ENCODE measurements at places on chromosomes 2 and 18.

DNA sequence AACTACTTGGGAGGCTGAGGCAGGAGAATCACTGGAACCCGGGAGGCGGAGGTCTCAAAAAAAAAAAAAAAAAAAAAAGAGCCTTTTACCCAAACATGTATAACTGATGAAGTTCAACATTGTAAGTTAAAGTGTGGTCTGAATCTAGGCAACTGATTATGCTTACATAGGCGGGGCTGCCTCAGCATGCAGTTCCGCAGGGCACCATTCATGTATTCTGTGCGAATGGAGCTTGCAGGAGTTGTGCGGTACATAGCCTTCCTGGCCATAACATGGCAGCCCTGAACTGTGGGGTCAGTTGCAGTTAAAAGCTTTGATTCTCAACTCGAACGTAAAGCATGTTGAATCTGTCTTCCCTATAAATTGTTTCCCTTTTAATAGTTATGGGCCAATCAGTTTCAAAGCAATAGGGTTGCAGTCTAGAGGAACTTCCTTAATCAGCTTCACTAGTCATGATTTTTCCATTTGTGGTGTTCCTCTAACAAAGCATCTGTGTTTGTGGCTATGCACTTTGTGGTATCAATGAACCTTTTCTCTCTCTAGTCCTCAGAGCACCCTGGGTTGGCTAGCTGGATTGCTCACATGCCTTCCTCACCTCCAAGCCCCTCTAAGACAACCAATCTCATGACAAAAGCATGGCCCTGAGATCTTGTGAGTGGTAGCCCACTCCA lies 30.6 kb upstream of the CEP68 start:
- no peak for DNase-seq

DNA sequence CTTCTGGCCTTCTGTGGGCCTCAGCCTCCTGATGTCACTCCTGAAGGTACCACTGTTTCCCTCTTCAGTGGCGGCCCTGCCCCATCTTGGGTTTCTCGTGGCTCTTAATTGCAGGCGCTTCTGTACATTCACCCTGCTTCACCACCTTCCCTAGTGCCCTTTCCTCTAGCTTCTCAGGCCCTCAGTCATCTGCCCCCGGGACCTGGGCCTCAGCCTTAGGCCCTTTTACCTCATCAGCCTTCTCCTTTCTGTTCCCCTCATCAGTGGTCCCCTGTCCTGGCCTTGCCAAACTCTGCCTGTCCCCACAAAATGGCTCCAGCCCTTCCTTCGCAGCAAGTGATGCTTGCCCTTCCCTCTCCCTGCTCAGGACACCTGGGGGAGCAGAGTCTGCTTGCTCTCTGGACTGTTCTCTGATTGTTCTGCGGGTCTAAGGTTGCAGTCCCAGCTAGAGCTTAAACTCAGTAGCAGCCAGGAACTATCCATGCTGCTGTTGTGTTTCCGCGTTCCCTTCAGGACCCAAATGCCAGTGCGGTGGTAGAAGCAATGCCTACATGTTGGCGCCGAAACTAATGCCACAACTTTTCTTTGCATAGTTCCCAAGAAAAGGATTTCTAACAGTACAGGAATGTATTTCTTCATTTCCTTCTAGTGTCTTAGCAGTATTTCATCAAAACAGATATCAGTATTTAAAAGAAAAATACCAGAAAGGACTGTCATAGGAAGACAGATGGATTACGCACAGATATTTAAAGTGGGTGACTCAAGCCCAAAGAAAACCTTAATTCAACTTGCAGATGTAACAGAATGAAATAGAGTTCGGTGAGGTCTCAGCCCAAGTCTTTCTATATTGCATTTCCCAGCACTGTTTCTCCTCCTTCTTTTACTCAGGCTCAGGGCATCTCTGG lies 7.5 kb downstream of the ASB1 start:
- DNase-seq: no peak

- DNase-seq: no peak
Observed at GRCh38 chr18:26074246-26074645, 16.2 kb downstream of the SS18 start.

DNA sequence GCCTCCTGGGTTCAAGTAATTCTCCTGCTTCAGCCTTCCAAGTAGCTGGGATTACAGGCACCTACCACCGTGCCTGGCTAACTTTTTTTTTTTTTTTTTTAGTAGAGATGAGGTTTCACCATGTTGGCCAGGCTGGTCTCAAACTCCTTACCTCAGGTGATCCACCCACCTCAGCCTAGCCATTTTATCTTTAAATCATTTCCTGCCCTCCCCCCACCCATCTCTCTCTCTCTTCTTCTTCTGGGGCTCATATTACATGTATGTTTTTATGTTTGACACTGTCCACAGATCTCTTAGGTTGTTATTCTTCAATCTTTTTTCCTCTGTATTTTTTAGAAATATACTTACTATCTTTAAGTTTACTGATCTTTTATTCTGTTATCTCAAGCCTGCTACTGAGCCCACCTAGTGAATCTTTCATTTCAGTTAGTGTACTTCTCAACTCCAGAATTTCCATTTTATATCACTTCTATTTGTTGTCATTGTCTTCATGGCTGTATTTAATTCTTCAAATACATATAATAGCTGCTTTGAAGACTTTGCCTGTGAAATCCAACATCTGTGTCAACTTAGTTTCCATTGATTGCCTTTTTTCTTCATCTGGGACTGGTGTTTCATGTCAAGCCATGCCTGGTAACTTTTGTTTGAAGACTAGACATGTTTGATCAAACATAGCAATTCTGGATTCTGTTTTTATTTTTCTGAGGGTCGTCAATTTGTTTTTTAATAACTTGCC lies 16.2 kb downstream of the PLB1 start:
- DNase-seq: no peak

DNA sequence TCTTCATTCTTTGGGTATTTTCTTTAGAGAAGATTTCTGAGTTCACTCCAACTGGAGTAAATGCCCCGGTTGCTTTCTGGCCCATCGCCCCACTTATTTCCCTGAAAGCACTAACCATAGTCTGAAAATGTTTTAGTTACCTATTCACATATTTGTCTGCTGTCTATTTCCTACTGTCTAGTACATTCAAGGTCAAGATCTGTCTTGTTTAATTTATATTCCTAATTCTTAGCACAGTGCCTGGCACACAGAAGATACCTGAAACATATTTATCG lies 134.4 kb upstream of the KLHL14 start:
- DNase-seq: no peak

GRCh38 chr2:211802666-211803065 lies 735.9 kb downstream of the ERBB4 start:
- no peak for DNase-seq

DNA sequence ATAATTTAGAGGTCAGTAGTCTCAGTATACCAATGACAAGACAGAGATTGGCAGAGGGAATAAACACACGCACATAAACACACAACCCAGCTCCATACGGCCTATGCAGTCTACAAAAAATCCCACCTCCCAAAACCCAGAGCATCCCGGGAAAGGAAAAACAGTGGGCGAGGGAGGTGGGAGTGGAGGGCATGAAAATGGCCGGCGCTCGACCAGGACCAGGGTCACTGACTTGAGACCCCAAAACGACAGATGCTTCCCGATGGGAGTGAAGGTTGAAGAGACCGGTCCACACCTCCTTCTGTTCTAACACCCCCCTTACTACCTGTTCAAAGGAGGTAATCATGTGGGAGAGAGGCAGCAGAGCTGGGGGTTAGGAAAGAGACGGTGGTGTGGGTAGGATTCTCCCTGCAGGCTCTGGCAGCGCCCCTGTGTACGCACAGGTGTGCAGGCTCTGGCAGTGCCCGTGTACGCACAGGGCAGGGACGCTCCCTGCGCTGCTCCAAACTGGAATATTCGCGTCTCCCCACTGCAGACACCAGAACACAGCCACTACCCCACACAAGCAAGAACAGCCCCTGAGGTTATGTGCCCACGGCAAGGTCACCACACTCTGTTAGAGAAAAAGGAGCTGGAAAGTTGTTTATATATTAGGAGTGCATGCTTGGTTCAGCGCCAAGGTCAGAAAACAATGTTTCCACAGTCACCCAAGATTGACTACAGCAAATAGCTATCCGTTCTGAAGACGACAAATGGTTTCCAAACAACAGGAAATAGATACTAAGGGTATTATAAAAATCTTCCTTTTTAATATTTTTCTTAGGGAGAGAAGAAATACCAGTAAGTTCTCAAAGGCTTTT lies 67.9 kb downstream of the EIPR1 start:
- no peak for DNase-seq

DNA sequence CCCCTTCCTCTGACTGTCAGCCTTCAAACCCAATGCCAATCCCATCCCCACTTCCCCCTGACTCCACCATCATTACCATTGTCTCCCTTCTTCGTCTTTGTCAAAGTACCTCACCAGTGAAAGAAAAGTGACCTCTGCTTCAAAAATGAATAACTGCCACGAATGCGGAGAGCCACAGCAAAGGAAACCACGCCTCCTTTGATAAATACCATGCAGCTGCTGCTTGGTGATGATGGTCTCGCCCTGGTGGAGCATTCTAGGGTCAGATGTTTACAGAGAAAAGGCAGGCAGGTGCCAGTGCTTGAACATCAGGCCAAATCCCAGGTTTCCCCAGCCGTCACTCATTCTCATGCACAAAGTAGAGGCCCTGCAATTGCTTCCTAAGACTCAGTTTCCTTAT lies 162.2 kb downstream of the BCL11A start:
- DNase-seq: no peak

GRCh38 chr2:141423124-141423523 lies 707.7 kb downstream of the LRP1B start:
- DNase-seq: no peak

DNA sequence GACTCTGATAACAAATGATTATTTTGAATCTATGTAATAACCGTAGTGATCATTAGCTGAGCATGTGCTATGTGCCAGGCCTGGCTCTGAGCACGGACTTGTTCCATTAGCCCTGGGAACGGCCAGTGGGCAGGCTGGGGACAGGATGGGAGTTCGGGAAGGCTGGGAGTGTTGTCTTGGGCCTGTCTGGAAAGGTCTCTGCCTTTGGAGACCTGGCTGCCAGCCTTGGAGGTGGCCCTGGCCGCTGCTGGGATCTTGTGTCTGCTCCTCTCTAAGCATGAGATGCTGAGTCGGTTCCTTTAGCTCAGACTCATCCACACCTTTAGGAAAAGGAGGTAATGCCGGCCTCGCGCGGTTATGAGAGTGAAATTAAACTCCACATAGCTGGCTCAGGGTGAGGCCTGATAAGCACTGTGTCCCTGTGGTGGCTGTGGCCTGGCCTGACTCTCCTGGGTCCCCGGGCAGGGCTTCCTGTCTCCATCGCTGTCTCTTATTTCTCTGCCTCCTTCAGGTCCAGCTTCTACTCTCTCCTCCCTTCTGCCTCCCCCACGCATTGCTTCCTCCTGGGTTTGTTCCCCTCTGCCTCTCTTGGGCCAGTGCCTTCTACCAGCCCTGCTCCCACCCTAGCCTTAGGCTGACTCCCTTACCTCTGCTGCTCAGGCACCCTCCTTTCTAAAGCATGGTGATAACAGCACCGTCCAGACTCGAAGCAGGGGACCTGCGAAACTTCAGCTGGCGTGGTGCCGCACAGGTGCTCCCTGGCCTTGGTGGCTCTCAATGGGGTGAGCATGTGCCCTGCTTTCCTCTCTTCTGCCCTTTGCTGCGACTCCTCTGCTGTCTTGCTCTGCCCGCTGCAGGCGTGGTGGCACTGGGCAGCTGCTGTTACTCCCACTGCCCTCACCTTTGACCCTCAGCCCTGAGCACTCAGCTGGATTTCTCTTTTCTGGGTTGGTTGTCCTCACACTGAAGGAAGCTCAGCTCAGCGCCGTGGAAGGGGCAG lies 41.8 kb downstream of the NCK2 start:
- DNase-seq: no peak

DNA sequence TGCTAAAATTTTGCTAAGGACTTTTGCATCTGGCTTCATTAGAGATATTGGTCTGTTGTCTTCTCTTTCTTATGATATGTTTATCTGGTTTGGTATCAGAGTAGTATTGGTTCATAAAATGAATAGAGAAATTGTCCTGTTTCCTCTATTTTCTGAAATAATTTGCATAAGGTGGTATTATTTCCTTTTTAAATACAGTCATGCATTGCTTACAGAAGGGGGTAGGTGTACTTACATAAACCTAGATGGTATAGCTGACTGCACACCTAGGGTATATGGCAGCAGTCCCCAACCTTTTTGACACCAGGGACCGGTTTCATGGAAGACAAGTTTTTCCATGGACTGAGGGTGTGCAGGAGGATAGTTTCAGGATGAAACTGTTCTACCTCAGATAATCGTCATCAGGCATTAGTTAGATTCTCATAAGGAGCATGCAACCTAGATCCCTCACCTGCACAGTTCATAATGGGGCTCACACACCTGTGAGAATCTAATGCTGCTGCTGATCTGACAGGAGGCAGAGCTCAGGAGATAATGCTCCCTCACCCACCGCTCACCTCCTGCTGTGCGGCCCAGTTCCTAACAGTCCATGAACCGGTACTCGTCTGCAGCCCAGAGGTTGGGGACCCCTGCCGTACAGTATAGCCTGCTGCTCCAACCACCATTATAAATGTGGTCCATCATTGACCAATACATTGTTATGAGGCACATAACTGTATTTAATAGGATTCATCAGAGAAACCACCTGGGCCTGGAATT lies 189.2 kb downstream of the FAM210A start:
- no peak for DNase-seq

- DNase-seq: no peak
Observed at GRCh38 chr18:68104036-68104435, 587.5 kb upstream of the DSEL start.

GRCh38 chr2:86033751-86034692 lies 71.7 kb downstream of the POLR1A start:
- DNase-seq: no peak

DNA sequence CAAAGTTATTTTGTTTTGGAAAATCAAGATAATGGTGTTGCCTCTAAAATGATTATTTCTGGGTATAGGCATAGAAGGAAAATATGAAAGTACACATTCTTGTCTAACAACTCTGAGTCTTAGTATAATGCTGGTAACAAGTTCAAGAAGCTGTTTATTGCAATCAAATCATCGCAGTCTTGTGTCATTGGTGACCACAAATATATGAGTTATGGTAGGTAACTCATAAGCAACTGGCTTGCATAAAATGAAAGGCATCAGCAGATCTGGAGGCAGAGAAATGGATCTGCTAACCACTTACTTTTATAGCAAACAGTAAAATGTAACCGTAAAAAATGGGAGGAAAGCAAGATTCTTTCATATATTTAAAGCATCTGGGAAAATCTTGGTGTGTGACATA lies 156.2 kb upstream of the TCF4 start:
- no peak for DNase-seq

GRCh38 chr2:220188031-220188430 lies 560.6 kb downstream of the SLC4A3 start:
- DNase-seq: no peak

DNA sequence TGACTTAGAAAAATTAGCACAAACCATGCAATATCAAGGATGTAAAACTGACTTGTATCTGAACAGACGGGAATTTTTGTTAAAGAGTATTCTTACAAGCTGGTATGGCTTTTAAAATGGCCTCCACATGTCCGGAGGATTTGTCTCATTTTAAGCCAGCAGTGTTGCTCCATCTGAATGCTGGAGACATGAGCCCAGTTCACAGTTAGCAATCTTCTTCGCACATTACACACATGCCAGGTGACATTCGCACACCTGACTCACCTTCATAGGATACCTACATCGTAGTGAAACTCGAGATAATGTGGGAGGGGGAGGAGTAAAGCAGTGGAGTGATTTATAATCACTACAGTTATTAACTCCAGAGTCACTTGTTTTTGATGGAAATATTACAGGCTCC lies 231.8 kb upstream of the RBBP8 start:
- no peak for DNase-seq

All from CD4-positive, alpha-beta T cell treated with Interleukin-17A for 1 hour (primary cell).